A549 treated with ZK216348 at 1 μM for 4 hours (cell line): ENCODE measurements at places on chromosomes 11 and 22. TPM values are rescaled to one million over a fixed set of nuclear protein-coding genes. Genes with fewer than 3 reads are reported as not detected.

Gene OR56A1
- not detected in 5 replicates for total RNA-seq

Gene PLA2G6
- 2.1 to 6.5 TPM (median 4.7 TPM) in 5 replicates for total RNA-seq

Gene C11orf52
- total RNA-seq = not detected in 5 replicates

Gene C11orf87
- not detected in 5 replicates for total RNA-seq

Gene CARD18
- total RNA-seq = not detected in 5 replicates

Gene CBLIF
- not detected in 5 replicates for total RNA-seq

Gene KMT5B
- total RNA-seq = 17.2 to 25.8 TPM (median 21.1 TPM) in 5 replicates

Gene NCAM1
- total RNA-seq = not detected in 5 replicates

Gene KRTAP5-1
- total RNA-seq = not detected in 5 replicates

Gene PRODH
- 0.38 to 1.6 TPM (median 1.4 TPM) in 5 replicates for total RNA-seq

Gene PHOX2A
- not detected in 5 replicates for total RNA-seq

Gene OR52E4
- total RNA-seq = not detected in 5 replicates

Gene OR5A1
- not detected in 5 replicates for total RNA-seq

Gene MAFF
- 14.9 to 21.9 TPM (median 16.7 TPM) in 5 replicates for total RNA-seq

Gene DDTL
- 1.5 to 2.4 TPM (median 1.7 TPM) in 5 replicates for total RNA-seq

Gene SLC6A5
- total RNA-seq = not detected in 5 replicates

Gene IFITM10
- total RNA-seq = 0.71 to 1.6 TPM (median 0.99 TPM) in 5 replicates

Gene ZNF202
- total RNA-seq = 9.8 to 13.5 TPM (median 10.5 TPM) in 5 replicates

Gene SYT7
- total RNA-seq = 0.78 to 1.3 TPM (median 1.2 TPM) in 5 replicates

Gene CLTCL1
- total RNA-seq = 4.4 to 6.1 TPM (median 5.4 TPM) in 5 replicates

Gene DEUP1
- not detected in 5 replicates for total RNA-seq
